ENCODE measurements at places on chromosomes 7 and 10.

DNA sequence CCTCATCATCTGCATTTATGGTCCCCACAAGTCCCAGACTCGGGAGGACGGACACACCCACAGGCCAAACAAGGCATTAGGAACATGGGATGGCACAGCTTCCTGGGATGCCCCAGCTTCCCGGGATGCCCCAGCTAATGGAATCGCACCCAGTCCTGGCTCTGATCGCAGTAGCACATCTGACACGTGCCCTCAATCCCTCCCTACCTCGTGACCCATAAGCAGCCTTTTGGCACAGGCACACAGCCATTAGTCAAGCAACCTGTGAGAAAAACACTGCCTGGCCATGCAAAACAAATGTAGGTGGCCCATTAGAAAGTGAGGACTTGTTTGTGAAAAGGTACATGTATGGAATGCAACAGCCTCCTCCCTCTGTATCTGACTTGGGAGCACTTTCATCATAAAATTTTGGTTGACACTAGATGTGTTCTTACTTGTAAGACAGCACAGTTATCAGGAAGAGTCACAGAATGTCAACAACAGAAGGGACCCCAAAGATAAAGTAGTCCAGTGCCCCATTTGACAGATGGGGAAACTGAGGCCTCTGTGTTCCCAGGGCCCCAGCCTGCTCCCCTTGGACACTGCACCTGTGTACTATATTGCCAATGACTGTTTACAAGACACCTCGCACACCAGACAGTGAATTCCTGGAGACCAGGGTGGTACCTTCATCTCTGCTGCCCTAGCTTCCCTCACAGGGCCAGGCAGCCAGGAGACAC, 34.4 kb downstream of the DLG5 start:
- DNase-seq, result no peak

GRCh38 chr7:155714702-155715101, 70.2 kb downstream of the RBM33 start:
- no peak for DNase-seq

DNA sequence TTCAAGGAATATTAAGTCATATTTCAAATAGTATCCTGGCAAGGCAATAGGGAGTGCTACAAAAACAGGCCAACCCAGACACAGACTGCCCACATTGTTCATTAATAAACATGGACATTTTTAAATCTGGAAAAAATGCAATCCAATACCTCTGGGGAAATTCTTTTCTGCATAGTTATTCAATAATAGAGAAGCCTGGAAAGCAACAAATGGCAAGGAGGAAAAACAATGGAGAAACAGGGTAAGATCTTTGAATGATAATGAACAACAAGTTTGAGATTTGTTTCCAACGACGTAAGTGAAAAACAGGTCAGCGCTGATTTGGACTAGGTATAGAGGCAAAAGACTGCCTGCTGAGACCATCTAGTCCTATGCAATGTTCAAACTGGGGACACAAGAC, 44.7 kb upstream of the ZNF800 start:
- DNase-seq, result no peak

DNA sequence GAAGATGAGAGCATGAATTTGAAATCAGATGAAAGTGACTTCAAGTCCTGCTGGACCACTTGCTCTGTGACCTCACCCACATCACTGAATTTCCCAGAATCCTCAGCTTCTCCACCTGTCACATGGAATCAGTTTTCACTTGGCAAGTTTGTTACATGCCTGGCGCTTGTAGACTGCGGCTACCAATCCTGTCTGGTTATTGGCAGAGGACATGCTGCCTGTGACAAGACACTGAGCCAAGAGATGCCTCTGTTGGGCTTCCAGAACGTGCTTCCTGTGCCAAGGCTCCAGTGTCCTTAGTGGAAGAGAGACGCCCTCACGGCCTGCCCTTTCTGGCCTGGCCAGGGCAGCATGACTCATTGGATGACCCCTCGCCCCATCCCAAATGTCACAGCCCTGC, 4.4 kb upstream of the MYL10 start:
- no peak for DNase-seq

DNA sequence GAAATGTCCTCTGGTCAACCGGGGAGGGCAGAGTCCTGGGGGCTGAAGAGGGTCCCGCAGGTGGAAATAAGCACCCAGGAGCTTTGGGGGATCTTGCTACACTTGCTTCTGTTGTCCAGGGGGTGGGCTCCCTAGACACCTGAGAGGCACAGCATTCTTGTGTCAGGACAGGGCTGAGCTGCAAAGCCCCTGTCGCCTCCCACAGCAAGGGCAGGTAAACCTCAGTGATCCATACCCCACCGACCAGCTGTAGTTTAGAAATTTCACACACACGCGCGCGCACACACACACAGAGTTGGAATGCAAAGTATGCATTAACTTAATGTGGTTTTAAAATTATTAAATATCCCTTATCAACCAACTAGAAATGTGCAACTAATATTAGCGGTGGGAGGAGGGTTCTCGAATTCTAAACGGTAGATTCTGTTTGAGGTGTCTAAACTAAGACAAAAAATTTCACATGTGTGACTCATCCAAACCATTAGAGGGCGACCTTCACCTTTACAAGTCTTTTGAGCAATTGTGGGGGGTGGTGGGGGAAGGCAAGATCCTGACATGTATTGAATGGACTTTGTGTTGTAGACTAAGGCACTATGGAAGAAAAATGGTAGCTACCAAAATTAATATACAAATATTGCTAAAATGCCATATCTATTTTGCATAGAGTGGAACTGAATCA, 34.3 kb upstream of the PTF1A start:
- DNase-seq, result no peak
